Lung (tissue), 17 donors: ENCODE measurements at places on chromosomes 2 and 18. TPM values are rescaled to one million over a fixed set of nuclear protein-coding genes. Genes with fewer than 3 reads are reported as not detected.

- no peaks in the 10 kb centered on the region for H3K4me1 ChIP-seq
- no peaks in the 10 kb centered on the region for H3K36me3 ChIP-seq
Observed at GRCh38 chr18:69948919-69949537, 1.4 kb upstream of the CD226 start.

ELP2 gene
- total RNA-seq, result 257 TPM

DNA sequence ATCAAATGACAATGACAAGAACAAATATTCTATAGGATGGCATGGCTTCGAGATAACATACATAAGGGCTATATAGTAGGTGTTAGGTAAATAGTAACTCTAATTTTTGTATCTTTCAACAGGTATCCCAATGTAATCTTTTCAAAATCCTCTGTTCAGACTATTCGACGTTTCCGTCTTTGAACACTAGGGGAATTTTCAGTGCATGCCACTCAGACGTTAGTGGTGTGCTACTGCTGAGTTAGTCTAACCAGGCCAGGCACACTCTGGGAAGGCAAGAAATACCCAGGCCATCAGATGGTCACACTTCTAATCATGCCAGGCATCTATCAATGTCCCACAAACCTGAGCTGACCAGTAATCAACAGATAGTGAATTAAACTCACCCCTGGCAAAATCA is 14.6 kb upstream of the CREG2 start:
- H3K4me1 ChIP-seq, result no peaks in the 10 kb centered on the region
- no peaks in the 10 kb centered on the region for H3K36me3 ChIP-seq
- no peak overlapping the region for H3K27ac ChIP-seq
- H3K4me3 ChIP-seq, result no peak overlapping the region

DNA sequence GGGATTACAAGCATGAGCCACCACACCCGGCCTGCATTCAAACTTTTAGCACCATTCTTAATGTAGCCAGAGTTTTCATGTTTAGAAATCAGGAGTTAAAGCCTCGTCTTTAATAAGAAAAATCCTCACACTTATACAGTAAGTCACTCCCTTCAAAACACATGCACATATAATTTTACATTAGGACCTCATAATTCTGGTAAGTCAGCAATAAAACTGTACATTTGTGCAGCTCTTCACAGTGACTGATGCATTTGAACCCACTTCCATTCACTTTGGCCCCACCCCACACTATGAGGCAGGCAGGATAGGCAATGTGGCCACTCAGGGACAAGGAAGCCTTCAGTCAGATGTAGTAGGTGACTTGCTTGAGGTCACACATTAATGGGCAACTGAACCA is 141.7 kb upstream of the SIX3 start:
- no peaks in the 10 kb centered on the region for H3K36me3 ChIP-seq
- H3K27me3 ChIP-seq, result peaks cover 78% of the 10 kb centered on the region
- H3K27ac ChIP-seq, result no peak overlapping the region
- peaks cover 3% of the 10 kb centered on the region for H3K4me1 ChIP-seq
- no peak overlapping the region for H3K4me3 ChIP-seq

- H3K27ac ChIP-seq, result no peak overlapping the region
- DNase-seq, result no peak
- H3K4me3 ChIP-seq, result no peak overlapping the region
- H3K27me3 ChIP-seq, result no peaks in the 10 kb centered on the region
- peaks cover 11% of the 10 kb centered on the region for H3K4me1 ChIP-seq
Observed at GRCh38 chr2:235021752-235022151, 69.9 kb downstream of the SH3BP4 start.

- H3K27ac ChIP-seq, result no peak overlapping the region
- no peak overlapping the region for H3K4me3 ChIP-seq
- no peak for DNase-seq
- H3K4me1 ChIP-seq, result no peaks in the 10 kb centered on the region
- peaks cover 2% of the 10 kb centered on the region for H3K36me3 ChIP-seq
Observed at GRCh38 chr2:189142893-189143759, 36.4 kb downstream of the COL5A2 start.

DNA sequence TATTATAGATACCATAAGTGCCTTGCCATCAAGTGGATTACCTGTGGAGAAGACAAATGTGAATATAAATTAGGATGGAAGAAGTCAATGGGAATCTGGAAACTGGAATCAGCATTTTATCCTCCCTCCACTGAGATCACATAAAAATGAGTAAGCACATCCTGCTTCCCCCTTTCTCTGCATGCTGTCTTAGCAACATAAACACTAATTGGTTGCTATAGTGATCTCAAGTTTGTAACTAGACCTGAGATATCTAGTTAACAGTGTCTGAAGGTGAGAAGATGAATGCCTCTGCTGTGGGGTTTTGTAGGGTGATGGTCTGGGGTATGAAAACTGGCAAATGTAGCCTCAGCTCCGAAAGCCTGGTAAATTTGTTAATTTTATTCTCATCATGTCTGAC is 1357.5 kb upstream of the CELF4 start:
- no peak for DNase-seq
- no peak overlapping the region for H3K4me3 ChIP-seq
- no peak overlapping the region for H3K27ac ChIP-seq
- no peaks in the 10 kb centered on the region for H3K4me1 ChIP-seq
- H3K36me3 ChIP-seq, result no peaks in the 10 kb centered on the region

- no peaks in the 10 kb centered on the region for H3K27me3 ChIP-seq
- H3K36me3 ChIP-seq, result no peaks in the 10 kb centered on the region
- no peak overlapping the region for H3K4me3 ChIP-seq
- H3K4me1 ChIP-seq, result no peaks in the 10 kb centered on the region
- no peak for DNase-seq
- H3K27ac ChIP-seq, result no peak overlapping the region
Observed at GRCh38 chr18:26637324-26637723, 89.0 kb upstream of the KCTD1 start.

DNA sequence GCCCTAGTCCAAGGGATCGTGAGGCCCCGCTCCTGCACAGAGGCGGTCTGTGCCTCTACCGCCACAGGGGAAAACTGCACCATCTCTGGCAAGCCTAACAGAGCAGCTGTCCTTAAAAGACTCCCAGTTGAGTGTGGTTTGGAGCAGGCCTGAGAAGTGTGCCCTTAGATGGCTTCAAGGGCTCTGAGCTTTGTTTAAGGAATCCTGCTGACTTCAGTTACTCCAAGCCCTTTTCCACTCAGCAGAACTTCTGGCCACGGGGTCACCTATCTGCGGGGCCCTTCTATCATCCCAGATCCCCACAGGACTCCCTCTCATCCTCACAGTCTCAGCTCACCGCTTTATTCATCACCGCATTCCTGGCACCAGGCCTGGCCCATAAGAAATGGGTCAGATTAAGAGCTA is 131.5 kb downstream of the CCDC74A start:
- no peak for DNase-seq
- no peak overlapping the region for H3K4me3 ChIP-seq
- no peaks in the 10 kb centered on the region for H3K4me1 ChIP-seq
- no peaks in the 10 kb centered on the region for H3K36me3 ChIP-seq
- H3K27me3 ChIP-seq, result no peaks in the 10 kb centered on the region
- H3K27ac ChIP-seq, result no peak overlapping the region

- H3K4me3 ChIP-seq, result no peak overlapping the region
- H3K36me3 ChIP-seq, result peaks cover 2% of the 10 kb centered on the region
- H3K4me1 ChIP-seq, result no peaks in the 10 kb centered on the region
- DNase-seq, result no peak
- H3K27ac ChIP-seq, result no peak overlapping the region
- no peaks in the 10 kb centered on the region for H3K27me3 ChIP-seq
Observed at GRCh38 chr2:46737577-46737976, 178.0 kb downstream of the MCFD2 start.

ASXL3 gene
- 16.3 TPM for total RNA-seq

DNA sequence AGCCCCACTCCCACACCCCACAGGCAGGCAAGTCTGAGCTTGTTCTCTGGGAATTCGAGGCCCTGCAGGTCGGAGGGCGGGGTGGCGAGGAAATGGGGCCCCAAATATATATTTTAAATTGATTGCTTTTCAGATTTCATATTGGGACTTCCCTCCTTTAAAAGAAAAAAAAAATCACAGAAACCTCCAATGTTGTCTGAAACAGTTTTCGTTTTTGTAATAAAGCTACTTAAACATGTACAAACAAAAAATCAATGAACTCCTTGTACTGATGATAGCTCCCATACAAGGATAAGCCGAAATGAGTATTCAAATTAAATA is 21.5 kb downstream of the THNSL2 start:
- no peak for DNase-seq
- H3K27me3 ChIP-seq, result no peaks in the 10 kb centered on the region
- no peaks in the 10 kb centered on the region for H3K4me1 ChIP-seq
- no peak overlapping the region for H3K27ac ChIP-seq
- no peak overlapping the region for H3K4me3 ChIP-seq
- no peaks in the 10 kb centered on the region for H3K36me3 ChIP-seq

DNA sequence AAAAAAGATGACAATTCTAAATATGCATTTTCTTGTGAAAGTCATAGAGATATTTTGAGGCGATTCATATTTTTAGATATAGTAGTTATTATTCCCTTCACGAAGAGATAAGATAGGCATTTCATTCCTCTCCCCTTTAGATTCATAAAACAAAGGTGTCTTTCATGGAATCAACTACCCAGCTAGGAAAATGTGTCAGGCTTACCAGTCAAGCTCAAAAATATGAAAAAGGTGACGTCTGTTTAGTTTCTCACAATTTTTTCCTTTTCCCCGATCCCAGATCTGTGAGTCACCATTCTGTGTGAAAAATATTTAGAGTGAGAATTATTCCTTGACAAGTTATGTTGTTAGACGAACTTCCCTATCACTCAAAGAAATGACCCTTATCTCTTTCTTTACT is 95.4 kb upstream of the FN1 start:
- H3K4me1 ChIP-seq, result peaks cover 52% of the 10 kb centered on the region
- no peak for DNase-seq
- no peaks in the 10 kb centered on the region for H3K36me3 ChIP-seq
- no peaks in the 10 kb centered on the region for H3K27me3 ChIP-seq
- no peak overlapping the region for H3K4me3 ChIP-seq
- no peak overlapping the region for H3K27ac ChIP-seq

PROM2 gene
- 5.5 TPM for total RNA-seq
